Mesenchymal stem cell (in vitro differentiated cells and primary cell): ENCODE measurements at places on chromosomes 6 and 20.

GRCh38 chr6:169827290-169827717 is 75.9 kb downstream of the ERMARD start:
- no peak for DNase-seq

DNA sequence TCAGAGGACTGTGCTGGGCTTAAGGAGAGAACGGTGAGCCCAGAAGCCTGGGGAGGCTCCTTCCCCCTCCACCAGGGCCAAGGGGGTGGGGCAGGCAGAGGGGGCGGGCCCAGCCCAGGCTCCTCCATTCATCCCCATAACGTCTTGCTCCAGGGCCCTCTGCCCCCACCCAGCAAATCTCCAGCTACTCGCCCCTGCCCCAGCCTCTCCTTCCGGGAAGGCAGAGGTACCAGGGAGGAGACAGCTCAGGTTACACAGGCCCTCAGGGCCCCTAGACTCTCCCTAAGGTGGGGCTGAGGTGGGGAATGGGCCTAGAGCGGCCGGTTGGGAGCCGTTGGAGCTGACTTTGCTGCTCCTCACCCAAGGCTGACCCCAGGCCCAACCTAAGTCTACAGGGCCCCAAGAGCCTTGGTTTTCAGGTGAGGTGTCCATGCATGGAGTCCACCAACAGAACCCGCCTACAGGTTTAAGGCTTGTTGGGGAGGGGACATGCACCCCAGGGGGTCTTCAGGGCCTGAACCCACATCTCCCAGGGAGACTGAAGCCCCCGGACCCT is 1.2 kb downstream of the LAMA5 start:
- no peak for DNase-seq

GRCh38 chr20:61949714-61950640 is 115.7 kb downstream of the TAF4 start:
- no peak for DNase-seq

DNA sequence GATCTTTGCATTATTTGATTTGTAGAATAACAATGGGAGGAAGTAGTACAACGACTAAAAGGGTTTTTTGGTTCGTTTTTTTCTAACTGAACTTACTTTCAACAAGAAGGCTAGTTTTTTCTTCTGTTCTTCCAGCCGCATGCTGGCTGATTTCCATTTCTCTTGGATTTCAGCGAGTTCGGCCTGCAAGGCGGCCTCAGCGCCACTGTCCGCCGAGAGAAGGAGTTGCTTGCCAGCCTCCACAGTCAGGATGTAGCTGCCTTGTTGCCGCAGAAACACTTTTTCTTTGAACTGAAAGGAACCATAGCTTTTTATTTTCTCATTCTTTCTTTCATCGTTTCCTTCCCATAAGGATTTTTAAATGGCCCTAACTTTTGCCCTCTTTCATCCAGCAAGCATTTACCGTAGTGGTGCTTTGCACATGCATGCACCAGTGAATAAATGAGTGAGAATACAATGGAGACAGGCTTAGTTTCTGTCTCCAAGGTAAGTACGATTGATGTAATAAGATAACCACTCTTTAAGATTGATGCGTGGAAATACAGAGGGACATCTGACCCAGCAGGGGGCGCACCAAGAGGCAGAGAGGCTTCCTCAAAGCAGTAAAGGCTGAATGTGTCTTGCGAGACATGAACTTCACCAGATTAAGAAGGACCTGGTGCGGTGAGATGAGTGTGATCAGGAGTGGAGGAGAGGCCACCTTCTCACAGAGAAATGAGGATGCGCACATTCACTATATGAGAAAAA is 398.8 kb downstream of the ESR1 start:
- DNase-seq: peak; percentile 33

- no peak for DNase-seq
Observed at GRCh38 chr6:136607204-136607931, 57.1 kb upstream of the MAP7 start.

DNA sequence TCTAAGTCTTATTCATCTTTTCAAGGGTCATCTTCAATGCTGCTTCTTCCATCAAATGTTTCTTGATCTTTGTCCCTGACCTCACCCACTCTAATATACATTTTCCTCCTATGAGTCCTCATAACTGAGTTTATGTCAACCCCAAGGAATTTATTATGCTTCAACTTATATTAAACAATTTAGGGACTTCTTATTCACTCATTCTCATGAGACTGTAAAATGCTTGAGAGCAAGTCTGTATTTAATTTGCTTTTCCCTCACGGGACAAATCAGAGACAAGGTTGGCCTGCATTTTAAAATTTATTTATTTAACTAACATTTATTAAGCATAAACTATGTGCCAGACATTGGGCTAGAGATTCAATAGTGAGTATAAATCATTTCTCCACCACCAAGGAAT is 312.0 kb upstream of the NT5E start:
- DNase-seq: no peak

DNA sequence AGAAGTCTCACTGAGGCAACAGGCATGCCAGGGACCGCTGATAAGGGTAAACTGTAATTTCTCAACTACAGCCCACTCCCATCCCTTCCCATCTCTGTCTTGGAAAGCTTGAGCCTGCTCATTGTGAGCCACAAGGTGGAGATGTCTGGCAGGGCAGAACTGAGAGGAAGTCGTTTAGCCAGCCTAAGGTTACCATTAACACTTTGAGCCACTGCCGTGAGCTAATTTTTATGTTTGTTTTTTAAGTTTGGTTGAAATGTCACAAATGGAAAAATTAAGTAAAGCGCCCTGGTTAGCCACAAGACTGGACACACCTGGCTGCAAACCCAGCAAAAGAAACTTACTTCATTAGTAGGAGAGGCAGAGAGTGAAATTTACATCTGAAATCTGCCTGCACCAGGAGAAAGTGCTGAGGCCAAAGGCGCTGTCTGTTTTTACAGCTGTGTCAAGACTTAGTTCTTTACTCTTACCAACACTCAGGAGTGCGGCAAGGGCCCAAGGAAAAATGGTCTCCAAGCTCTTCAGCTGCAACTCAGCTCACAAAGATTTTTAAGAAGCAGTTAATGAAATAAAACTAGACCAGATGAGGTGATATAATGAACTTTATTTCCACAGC is 50.0 kb upstream of the FAM83C start:
- DNase-seq: no peak

DNA sequence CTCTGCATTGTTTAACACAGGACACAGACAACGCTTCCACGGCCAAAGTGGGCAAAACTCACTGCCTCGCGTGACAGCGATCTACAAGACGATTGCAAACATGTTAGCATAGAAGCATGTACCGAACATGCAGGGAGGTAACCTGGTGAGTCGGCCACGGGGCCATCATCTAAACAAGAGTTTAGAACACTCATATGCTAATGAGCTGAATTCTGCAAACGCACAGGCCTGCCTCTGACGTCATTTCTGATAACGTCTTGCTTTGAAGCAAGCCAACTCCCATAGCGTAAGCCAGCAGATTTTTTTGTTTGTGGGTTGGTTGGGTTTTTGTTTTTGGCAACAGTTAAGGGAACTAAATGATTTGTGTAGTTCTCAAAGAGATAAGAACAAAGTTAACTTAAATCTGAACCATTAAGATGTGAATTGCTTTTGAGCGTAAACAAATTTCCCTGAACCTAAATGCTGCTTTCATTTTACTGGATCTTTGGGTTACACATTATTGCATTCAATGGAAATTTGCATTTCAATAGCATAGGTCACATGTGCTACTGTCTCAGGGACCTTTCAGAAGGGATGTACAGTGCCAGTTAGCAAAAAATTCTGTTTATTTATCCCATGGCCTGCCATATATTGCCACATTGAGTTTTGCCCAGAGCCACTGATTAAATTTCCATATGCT is 184.5 kb upstream of the PDE10A start:
- peak; percentile 22 for DNase-seq

GRCh38 chr6:103870970-103871369 is 988.7 kb downstream of the HACE1 start:
- no peak for DNase-seq

DNA sequence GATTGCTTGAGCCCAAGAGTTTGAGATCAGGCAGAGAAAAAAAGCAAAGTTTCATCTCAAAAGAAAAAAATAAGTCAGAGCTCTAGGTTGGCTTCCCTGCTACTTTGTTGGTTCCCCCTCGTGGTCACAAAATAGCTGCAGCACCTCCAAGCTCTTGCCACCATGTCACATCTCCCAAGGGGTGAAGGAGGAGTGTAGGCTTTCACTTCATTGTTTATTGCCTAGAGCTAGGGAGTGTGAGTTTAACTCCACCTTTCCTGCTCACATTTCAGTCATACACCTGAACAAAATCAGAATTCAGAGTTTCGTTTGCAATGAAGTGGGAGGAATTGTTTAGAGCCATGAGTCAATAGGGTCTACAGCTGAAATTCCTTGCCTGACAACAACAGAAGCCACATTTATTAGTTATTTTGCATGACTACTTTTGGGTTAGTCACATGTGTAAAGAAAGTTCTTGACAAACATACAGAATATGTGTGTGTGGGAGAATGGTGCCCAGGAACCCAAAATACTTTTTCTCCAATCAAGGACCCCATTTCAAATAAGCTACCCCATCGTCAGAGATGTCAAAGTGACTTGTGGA is 56.2 kb upstream of the UFL1 start:
- no peak for DNase-seq

- no peak for DNase-seq
Observed at GRCh38 chr6:136616527-136616926, 66.3 kb upstream of the MAP7 start.

DNA sequence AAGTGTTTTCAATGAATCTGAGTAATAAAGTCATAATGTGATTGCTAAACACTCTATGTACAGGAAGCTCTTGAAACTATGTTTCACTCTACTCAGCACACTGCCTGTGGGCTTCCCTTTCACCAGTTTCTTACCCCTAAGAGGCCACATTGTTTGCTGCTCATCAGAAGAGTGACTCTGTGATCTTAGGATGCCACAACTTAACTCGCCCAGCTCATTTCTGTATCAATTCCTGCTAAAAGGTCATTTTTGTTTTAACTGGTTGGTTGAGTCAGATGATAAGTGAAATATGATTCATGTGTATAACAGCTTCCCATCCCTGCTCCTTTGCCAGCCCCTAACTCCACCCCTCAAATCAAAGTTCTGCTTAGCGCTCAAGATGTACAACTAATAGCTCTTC is 9.8 kb upstream of the NDUFAF4 start:
- DNase-seq: no peak

DNA sequence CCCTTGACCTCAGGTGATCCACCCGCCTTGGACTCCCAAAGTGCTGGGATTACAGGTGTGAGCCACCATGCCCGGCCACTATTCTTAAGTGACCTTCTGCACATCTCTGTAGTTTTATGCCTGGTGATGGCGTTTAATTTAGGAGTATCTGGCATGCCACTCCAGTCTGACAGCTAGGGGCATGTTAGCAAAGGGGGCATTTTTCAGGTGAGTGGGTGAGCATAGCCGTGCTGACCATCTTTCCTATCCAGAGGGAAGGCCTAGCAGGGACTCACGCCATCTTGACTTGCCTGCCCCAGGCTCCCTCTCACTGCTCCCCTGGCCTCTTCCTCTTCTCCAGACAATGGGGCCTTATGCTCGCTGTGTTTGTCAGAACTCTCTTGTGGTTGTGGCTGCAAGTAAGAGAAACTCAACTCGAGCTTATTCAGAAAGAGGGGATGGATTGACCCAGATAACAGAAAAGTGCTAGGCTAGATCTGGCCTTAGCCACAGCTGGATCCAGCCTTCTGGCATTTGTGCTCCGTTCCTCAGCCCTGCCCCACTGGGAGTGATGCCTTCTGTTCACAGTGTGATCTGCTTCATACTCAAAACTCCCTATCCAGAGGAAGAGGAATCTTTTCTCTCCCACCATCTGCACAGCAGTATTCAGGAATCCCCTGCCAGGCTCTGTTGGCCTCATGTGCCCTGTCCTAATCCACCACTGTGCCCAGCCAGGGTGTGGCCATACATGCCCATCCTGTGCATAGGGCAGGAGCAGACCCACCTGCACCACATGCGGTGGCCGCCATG is 174.5 kb upstream of the AKAP12 start:
- DNase-seq: no peak

GRCh38 chr6:111210194-111210728 is 123.0 kb downstream of the SLC16A10 start:
- peak; percentile 66 for DNase-seq

DNA sequence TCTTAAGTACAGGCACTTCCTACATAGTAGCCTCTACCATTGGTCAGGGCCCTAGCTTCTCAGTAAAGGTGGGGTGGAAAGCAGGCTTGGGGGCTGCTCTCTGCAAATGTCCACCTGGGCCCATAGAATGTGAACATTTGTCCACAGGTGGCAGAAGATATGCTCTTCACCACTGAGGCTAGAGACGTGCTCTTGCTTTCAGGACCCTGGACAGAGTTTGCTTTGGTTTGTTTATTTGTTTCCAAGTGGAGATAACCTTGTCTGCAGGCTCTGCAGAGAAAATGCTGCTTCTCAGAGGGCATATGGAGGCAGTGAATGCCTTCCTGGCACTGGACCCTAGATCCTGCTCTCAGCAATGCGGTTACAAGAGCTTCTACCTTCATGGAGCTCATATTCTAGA is 129.0 kb downstream of the F13A1 start:
- DNase-seq: no peak

DNA sequence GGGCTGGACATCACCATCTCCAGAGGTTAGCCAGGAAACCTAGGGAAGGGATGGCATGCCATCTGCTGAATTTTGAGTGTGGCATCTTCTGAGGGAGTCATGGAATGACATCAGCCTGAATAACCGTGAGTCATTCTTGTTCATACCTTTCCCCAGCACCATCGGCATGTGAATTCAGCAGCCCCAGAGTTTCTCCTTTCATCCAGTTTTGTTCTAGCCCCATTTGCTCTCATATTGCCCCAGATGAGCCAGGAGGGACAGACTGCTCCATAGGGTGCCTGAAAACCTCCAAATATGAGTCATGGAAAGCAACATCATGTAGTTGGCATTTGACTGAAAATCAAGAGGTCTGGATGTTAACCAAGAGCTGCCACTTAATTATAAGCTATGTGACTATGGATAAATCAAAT is 219.2 kb upstream of the SGK1 start:
- DNase-seq: peak; percentile 75

- DNase-seq: no peak
Observed at GRCh38 chr6:167711768-167712730, 114.7 kb upstream of the AFDN start.

DNA sequence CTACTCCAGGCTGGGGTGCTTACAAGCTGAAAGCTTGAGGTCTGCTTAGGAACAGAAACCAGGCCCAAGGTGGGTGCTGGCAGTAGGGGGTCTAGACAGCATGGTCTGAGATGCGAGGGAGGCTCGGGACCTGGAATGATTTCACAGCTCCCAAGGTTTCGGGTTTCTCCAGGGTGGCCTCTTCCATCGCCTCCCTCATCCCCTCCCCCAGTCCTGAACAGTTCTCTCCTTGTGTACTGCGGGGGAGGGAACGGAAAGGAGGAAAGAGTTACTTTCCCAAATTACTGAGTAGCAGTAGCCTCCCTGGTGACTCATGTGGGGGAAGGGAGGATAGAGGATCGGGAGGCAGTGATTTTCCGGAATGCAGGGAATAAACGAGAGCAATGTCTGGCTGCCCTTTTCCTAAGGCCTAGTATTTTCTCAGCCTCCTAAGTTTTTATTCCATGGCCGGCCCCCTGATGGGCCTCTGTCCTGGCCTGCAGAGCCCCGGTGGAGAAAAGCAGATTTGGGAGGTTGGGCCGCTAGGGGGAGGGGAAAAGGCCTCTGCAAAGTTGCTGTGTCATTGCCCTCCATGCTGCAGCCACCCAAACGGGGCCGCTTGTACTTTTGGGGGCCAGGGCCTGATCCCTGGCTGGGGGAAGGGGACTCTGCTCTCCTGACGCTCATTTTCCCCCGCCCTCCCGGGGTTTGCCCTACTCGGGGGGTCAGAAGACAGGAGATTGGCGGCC is 1.5 kb downstream of the BRD2 start:
- DNase-seq: peak; percentile 95
